Left colon (tissue), 2 donors: ENCODE measurements at places on chromosomes 6 and 20.
A peak's percentile ranks its signal among the peaks of the same experiment; 100 is the strongest.

DNA sequence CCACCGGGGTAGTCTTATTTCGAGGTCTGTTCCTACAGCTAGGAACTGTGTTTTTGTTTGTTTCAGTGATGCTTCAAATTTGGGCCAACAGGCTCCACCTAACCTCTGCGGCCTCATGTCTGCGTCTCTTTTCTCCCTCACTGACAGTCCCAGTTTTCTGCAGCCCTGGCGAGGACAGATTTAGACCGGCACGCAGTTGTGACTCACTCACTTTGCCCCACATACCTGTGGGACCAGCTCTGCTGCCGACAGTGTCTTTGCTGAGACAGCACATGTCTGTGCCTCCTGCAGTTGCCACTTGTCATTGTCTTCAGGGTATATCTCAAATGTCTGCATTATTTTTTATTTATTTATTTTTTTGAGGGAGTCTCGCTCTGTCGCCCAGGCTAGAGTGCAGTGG, 29.2 kb downstream of the OSBPL2 start:
- no peak for DNase-seq

- no peak for DNase-seq
Measured at GRCh38 chr20:4120921-4121321, 105.6 kb upstream of the RNF24 start.

DNA sequence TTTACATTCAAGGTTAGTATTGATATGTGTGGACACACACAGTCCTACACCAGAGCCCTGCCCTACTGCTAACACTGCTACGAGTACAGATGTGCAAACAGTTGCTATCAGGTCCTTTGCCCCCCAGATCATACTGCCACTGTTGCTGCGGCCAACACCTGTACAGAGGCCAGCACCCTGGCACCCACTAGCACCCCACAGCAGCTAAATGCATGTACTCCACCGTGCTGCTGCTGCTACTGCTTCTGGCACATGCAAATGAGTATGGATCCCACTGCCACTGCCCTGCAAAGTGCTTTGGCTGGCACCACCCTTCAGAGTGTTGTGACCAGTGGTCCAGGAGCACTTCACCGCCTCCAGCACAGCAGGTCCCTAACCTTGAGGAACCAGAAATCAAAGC, 621.9 kb downstream of the GRIK2 start:
- DNase-seq = no peak

GRCh38 chr20:43508604-43509040, 1.1 kb downstream of the L3MBTL1 start:
- peak; percentile 6 for DNase-seq

DNA sequence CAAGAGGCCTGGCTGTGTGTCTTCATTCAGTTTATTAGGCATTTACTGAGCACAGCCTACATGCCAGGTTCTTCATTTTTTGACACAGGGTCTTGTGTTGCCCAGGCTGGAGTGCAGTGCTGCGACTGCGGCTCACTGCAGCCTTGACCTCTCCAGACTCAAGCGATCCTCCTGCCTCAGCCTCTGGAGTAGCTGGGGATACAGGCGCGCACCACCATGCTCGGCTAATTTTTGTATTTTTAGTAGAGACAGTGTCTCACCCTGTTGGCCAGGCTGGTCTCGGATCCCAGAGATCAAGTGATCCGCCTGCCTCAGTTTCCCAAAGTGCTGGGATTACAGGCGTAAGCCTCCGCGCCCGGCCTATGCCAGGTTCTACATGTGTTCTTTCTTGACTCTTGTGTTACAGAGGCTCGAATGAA, 601 bp upstream of the ATRN start:
- DNase-seq = no peak

DNA sequence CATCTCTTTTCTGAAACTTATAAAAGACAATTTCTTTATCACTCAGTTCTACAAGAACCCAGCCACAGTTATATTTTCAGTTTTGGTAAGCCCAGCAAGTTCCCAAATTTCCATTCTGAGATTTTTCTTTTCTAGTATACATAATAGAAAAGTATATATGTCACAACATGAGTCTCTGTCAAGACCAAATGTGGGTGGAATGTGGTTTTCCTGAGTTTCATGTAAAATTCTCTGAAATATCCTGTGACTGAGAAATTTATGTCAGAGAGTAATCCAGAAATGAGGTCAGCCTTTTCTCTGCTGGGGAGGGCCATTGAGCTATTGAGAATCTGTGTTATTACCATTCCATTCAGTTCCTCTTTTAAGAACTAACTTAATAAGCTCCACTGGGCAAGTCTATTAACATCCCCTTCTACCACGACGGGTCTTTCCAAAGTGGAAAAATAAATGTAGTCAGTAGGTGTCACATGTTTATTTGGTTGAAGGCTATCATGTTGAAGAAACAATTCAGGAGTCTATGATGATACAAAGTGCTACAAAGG, 100.7 kb upstream of the HMGN3 start:
- no peak for DNase-seq

DNA sequence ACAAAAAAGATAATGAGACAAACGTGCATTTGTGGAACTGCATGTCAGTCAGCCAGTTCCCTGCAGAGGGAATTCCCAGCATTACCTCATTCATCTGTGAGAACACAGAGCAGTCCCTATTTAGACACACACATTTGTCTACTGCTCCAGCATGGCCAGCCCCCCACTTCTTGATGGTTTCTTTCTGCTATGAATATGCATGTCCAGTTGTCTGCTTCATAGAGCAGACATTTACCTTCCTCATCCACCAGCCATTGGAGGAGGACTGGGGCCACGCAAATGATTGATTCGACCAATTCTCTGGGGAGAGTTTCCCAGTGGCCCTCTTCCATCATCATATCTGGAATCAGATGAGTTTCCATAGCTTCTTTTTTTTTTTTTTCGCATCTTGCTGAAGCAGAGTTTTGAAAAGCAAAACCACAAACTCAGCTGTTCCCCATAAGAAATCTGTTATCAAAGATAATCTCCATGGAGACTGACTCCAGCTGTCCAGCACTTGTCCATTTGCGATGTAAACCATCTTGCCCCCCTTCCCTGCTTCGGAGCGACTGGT, 11.8 kb downstream of the ENPP1 start:
- DNase-seq = no peak

DNA sequence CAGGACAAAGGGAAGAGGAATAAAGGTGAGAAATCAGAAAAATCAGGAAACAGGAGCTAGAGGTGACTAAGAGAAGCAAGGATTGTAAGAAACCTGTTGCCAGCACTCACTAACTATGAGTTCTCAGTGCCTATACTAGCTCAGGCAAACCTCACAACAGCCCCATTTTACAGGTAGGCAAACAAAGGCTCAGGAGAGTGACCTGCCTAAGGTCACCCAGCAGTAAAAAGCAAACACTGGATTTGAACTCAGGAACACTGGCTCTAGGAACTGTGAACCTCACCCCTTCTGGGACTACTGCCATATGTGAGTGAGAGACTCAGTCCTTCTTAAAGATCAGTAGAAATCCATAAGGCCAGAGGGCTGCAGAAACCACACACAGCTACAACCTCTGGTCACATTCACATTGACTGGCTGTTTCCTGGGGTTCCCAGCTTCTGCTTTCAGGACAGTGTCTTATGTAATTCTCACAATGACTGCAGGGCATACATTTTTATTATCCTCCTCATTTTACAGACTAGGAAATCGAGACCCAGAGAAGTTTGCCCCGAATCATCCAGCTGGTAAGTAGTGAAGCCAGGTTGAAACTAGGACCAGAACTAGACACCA, 80.7 kb upstream of the MAFB start:
- DNase-seq = no peak
